ENCODE measurements at places on chromosomes 6 and 20. TPM values are rescaled to one million over a fixed set of nuclear protein-coding genes. Genes with fewer than 3 reads are reported as not detected.

- DNase-seq = no peak
Observed at GRCh38 chr6:170038251-170038650, 252.6 kb downstream of the DLL1 start.

DNA sequence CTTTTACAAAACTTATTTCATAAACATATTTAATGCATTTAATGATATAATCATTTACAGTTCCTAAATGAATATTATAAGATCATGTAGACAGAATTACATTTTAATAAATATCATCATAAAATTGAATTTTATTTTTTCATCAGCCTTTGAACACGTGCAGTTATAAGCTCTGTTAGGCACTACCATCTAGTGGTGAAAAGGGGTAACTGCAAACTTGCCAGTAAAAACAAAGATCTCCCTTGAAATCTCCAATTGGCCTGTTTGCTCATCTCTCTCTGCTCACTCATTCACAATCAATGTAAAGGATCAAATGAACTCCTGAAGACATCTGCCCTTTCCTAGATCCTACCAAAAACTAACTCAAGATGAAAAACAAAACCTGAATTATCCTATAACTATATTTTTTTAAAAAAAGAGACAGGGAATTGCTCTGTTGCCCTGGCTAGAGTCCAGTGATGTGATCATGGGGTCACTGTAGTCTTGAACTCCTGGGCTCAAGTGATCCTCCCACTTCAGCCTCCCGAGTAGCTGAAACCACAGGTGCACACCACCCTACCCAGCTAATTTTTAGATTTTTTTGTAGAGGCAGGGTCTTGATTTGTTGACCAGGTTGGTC, 31.7 kb downstream of the SAMHD1 start:
- peak; percentile 66 for DNase-seq

DNA sequence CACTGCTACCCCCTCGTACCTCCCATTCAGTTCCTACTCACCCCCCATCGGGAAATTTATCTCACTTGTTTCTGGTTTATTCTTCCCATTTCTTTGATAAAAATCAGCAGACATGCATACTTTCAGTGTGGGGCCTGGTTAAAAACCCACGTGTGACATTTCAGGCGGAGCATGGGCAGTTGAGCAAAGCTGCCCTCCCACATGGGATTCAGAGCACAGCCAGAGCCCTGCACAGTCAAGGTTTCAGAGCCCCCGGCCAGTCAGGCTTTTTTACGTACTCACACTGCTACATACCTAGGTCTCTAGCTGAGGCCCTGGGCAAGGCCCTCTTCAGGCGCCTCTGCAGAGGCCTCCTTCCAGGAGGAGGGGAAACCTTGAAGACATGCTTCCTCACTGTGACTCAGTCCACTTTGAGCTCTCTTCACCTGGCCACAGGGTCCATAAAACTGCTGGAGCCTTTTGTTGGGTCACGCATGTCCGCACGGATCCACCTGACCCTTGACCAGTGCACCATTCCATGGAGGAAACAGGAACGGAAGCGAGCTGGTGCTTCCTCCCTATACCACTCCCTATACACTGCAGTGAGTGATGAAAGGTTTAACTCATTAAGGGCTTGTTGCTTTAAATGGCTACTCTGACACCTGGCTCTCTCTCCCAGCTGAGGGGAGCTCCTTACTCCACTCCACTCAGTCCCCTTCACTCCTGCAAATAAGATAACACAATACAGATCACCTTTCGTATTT, 713.3 kb downstream of the PRKN start:
- no peak for DNase-seq

DNA sequence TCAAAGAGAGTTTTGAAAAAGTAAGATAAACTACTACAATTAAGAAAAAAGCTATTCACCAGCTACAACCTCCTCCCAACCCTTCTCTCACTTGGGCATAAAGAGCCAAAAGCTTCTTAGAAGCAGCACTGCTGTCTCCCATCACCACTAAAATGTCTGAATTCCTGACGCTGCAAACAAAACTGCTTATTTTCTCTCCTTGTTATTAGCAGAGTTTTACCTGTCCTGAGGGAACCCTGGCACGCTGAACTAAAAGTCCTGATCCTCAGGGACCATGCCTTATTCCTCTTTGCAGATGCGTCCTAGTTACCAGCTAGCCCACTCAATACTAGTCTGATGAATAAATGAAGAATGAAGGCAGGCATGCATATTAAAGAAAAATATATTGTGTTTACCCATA, 1.1 kb downstream of the HACE1 start:
- peak; percentile 5 for DNase-seq

- no peak for DNase-seq
Observed at GRCh38 chr6:121550491-121551010, 115.1 kb downstream of the GJA1 start.

- no peak for DNase-seq
Observed at GRCh38 chr6:134148566-134148965, 96.1 kb upstream of the SLC2A12 start.

Gene ATP9A
- 19.5 TPM for total RNA-seq

GRCh38 chr20:48933017-48933766, 11.7 kb downstream of the ARFGEF2 start:
- peak; percentile 14 for DNase-seq

Gene SMPD2
- total RNA-seq = 9.1 TPM

Gene ERVFRD-1
- total RNA-seq = not detected

DNA sequence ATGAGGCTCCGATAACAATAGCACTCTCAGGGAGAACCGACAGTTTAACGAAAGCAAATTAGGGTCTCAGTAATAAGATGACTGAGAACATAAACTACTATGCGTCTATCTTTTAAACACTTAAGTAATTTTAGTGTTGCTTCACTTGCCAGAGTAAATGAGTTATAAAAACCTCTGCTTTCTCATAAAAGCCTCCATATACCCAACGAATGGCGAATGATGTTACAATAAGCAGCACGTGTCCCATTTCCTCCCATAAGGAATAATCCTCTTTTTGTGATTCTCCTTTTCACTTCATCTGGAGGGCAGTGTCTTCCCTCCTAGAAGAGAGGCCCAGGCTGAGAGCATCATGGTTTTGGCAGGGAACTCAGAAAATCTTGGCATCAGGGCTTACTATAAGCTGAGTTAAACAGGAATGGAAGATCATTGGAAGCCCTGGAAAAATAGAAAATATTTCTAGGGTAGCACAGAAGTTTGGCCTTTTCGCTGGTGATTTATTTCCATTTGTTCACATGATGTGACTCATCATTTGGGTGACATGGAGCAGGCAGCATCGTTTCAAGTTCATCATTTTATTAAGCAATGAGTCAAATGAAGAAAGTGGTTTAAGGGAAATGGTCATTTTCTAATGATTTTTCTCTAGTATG, 255.4 kb downstream of the ATXN1 start:
- DNase-seq = peak; percentile 35

Gene DLL1
- total RNA-seq = 4.7 TPM

DNA sequence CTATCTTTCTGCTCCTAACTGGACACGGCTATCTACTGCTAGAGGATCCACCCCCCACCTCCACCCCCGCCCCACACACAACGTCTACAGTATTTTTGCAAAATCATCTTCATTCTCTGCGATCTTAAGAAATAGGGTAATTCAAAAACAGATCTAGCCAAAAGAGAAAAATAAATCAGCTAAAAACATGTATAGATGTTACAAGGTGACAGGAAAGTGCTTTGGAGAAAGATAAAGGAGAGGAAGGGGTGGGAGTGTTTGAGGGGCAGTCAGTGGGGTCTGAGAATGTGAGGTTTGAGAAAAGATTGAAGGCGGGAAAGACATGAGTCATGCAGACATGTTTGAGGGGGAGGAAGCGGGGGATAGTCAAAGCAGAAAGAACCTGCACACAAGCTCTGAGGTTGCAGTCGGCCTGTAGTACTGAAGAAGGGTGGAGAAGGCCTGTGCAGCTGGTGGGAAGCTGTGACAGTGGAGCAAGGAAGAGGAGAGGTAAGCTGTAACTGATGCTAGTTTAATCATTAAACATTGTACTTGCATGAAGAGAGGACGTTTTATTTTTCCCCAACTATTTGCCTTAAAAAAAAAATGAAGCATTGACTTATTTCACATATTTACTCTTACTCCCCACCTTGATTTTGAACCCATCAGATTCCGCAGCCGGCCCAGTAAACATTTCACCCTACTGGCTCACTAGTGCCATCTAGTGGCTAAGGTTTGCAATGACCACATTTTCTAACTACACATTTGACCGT, 332.6 kb downstream of the ADGRB3 start:
- peak; percentile 41 for DNase-seq

DNA sequence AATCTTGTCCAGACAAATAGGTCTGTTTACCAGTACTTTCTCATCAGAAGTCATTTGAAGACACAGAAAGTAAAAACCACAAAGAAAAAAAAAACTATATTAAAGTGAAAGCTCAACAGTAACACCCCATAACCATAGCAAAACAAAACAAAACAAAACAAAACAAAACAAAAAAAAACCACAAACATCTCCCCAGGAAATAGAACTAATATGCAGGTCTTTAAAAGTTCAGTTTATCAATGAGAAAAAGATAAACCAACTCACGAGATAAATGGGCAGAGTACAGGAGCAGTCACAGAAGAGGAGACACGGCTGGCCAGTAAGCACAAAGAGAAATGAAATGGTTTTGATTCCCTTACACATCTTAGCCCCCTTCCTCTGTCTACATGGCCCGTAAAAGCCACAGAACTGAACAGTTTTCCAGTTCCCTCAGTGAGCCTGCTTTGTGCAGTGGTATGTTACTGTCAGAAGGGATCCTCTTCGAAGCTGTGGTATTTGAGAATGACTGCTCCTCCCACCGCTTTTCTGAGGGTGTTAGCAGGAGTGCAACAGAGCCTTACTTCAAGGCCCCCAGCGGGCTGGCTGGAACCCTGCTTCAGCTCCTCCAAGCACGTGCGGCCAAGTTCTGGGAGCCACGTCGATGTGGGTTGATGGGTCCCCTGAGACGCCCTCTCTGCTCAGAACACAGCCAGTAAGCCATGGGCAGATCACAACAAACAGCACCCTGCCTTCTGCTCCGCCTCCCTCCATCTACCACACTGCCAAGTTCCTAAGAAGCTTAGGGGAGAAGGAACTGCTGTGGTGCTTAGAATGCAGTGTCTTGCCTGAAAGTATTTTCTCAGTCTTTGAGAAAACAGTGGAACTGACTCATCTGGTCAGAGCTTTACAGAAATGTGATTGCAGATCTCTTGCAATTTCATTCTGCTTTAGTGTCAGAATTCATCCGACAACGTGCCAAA, 14.0 kb downstream of the UST start:
- DNase-seq = peak; percentile 42

Gene ZC3H12D
- total RNA-seq = not detected

Gene NOX3
- not detected for total RNA-seq

Gene EEF1A2
- total RNA-seq = 88.1 TPM

GRCh38 chr20:24993337-24994185, 1.0 kb upstream of the APMAP start:
- DNase-seq = peak; percentile 42

DNA sequence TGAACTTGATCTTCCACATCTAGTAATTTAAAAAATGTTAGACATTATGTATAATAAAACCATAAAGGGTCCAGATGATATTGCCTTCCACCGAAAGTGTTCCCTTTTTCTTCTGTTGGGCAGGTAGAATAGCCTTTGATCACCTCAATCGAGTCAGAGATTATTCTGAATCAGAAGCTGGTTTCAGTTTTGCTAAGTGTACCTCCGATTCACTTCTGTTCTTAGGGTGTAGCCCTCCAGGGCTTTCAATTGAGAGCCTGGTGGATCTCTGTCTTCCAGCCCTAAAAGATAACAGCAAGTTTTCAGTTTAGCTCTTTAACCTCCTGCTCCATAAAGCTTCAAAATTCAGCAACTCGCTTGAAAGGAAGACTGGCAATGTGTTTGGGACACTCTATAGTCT, 21.1 kb upstream of the AIG1 start:
- no peak for DNase-seq

- DNase-seq = no peak
Observed at GRCh38 chr6:63787021-63787420, 151.4 kb downstream of the PHF3 start.

DNA sequence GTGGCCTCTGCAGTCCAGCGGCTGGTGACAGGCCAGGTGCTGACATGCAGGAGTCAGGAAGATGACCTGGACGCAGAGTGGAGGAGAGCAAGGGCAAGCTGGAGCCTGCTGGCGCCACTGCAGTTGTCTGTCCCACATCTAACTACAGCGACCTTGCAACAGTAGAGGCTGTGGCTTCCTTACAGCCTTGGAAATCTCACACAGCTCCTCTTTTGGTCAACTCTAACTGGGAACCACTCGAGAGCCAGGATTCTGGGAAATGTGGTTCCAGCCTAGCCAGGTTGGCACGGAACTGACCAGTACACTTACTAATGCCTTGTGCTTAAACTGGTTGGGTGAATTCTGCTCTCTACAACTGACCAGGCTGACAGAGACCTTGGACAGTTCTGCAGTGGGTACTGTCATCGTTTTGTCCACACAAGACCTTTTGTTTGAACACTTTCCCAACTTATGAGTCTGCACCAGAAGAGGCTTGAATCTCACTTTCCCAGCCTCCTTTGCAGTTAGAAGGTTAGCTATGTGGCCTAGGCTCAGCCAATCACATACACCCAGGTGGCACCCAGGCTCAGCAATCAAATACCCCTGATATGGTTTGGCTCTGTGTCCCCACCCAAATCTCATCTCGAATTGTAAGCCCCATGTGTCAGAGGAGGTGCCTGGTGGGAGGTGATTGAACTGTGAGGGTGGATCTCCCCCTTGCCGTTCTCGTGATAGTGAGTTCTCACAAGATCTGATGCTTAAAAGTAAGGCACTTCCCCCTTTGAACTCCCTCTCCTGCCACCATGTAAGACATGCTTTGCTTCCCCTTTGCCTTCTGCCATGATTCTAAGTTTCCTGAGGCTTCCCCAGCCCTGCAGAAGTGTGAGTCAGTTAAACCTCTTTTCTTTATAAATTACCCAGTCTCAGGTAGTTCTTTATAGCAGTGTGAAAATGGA, 153.5 kb downstream of the ZMYND8 start:
- DNase-seq = no peak

- DNase-seq = no peak
Observed at GRCh38 chr20:54091120-54091480, 20.7 kb upstream of the BCAS1 start.

Gene FAM209B
- total RNA-seq = not detected

Gene GNMT
- total RNA-seq = 0.24 TPM

All from A172 (cell line).